ENCODE measurements at places on chromosomes 6 and 20.
A peak's percentile ranks its signal among the peaks of the same experiment; 100 is the strongest.

- DNase-seq, result no peak
Measured at GRCh38 chr6:25122622-25123237, 156.4 kb upstream of the CARMIL1 start.

GRCh38 chr6:162864911-162865310 lies 137.1 kb downstream of the PACRG start:
- DNase-seq, result no peak

DNA sequence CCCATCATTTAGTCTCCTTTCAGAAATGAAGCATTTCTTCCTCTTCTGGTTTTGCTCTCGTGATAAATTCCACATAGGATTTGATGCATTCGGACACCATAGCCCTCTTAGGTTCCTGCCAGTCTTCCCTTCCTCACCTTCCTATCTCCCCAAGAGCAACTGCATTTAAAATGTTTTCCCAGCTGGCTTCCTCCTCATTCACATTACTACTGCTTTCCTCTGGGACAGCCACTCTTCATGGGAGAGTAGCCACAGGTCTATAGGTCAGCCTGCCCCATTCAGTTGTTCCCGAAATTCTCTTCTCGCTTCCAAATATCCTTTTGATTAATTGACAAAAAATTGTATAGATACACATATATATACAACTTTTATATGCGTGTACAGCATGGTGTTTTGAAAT lies 214.2 kb upstream of the PDE10A start:
- no peak for DNase-seq

DNA sequence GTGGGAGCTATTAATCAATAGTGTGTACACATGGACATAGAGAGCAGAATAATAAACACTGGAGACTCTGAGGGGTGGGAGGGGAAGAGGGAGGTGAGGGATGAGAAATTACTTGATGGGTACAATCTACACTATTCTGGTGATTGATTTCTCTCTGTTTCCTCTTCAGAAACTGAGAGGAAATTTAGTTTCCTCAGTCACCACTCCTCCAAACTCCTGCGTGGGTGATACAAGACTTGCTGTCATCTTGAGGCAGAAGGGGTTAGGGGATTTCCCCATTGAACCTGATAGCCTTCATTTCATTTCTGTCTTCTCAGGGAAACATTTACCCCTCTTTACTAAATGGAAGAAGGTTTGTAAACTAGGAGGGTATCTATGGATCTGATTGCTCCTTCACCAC lies 84.3 kb upstream of the ESR1 start:
- DNase-seq, result no peak

GRCh38 chr20:48604426-48604825 lies 223.4 kb downstream of the PREX1 start:
- no peak for DNase-seq

- peak; percentile 88 for DNase-seq
Measured at GRCh38 chr20:19688031-19688806, 69.8 kb upstream of the RIN2 start.

GRCh38 chr6:22364306-22364705 lies 67.5 kb upstream of the PRL start:
- DNase-seq, result no peak

DNA sequence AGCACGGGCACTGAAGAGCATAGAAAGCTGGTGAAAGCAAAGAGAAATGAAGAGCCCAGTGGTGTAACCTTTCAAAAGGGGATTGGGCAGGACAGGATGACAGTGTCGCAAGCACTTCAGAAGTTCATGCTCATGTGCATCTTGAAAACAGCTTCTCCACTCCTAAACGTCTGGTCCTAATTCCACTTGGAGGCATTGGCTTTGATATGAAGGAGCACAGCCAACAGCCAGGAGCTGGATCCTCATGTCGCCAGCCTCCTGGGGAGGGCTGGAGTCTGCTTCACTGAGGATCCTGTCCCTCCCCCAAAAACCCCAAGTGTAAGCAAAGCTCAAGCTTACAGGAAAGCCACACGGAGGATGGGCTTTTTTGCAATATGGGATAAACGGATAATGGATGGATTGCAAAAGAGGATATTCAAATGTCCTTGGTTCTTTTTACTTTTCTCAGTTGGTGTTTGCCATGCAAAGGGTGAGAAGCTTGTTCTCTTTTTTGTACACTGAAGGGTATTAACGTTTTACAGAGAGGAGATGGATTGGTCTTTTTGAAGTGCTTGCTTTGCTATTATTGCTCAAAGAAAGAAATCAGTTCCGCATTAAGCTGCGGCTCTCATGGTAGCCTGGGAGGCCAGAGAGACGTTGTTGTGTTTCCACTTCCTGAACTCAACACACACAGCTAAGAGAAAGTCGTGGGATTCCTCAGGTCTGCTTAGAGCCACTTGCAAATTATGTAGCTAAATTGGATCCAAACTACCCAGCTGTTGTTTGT lies 92.2 kb downstream of the SIM1 start:
- DNase-seq, result no peak

GRCh38 chr6:27608916-27609883 lies 136.3 kb upstream of the ZNF184 start:
- DNase-seq, result peak; percentile 28

GRCh38 chr20:13270211-13270610 lies 49.1 kb downstream of the ISM1 start:
- no peak for DNase-seq

- DNase-seq, result no peak
Measured at GRCh38 chr20:7057611-7058010, 290.1 kb downstream of the BMP2 start.

GRCh38 chr20:1242530-1242929 lies 16.7 kb downstream of the RAD21L1 start:
- peak; percentile 72 for DNase-seq

DNA sequence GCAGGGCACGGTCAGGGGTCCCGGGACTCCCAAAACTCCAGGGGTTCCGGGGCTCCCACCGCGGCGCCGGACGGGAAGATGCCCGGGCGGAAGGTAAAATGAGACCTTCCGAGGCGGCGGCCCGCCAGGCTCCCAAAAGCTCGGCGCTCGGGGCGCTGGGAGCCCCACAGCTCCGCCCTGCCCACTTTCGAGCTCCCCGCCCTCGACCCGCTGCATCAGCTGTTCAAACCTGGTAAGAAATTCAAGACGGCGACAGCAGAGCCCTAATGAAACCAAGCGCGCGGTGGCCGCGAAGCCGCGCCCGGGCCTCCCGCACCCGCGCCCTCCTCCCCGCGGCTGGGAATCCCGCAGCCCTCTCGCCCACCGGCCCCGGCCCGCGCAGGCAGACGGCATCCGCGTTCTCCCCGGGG lies 369 bp downstream of the SLC4A11 start:
- DNase-seq, result no peak

- no peak for DNase-seq
Measured at GRCh38 chr6:2764610-2765165, 505 bp upstream of the WRNIP1 start.

DNA sequence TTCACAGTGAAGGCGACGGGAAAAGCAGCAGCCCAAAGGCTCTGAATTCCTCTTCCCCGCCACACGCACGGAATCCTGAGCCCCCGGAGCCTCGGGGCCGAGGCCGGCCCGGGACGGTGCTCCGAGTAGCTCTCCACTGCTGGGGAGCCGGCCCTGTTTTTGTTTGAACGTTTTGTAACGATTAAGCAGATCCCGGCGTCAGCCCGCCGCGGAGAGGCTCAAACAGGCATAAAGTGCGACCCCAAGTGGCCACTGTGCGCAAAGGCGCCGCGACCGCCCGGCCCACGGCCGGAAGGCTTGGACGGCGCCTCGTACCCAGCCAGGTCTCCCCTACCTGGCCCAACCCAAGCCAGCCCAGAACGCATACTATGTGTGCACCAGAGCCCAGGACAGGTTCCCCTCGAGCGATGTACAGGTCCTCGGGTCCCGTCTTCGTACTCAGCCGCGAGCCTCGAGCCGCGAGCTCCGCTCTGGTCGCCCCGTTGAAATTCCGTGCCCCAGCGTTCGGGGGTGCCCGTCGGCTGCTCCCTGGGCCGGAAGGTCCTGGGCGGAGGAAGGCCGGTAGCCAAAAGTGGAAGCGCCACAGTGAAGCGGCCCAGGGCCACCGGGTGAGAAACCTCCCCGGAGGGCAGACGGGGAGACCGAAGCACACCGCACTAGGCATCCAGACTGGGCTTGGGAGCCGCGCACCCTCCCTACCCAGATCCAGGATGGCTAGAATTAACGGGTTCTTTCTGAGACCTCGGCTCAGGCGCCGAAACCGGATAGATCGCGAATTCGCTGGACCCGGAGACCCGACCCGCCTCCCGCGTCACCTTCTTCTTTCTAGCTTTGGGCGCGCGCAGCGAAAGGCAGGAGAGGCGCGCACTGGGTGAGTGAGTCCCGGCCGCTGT lies 1.2 kb upstream of the MAFB start:
- DNase-seq, result peak; percentile 65

- no peak for DNase-seq
Measured at GRCh38 chr20:17541996-17542395, 10.8 kb upstream of the BFSP1 start.

- peak; percentile 83 for DNase-seq
Measured at GRCh38 chr20:53865901-53866793, 204.2 kb downstream of the BCAS1 start.

GRCh38 chr6:134689641-134690040 lies 260.3 kb downstream of the ALDH8A1 start:
- DNase-seq, result no peak

GRCh38 chr6:53624502-53624901 lies 41.1 kb downstream of the KLHL31 start:
- no peak for DNase-seq

GRCh38 chr6:82712826-82713225 lies 349.2 kb downstream of the TPBG start:
- no peak for DNase-seq

DNA sequence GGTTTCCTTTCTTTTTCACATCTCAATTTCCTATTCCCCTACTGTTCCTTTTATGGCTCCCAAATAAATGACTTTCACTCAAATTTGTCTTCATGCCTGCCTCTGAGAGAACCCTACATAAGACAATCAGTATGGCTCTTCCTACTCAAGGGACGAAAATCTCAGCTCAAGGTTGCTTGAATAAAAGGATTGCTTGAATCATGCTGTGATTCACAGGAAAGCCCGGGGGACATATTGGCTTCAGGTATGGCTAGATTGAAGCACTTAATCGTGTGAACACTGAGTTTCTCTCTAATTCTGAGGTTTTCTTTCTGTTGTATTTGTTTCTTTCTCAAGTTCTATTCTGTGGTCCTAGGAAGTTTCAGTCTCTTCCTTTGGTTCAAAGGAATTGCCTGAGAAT lies 140.3 kb upstream of the SULF2 start:
- DNase-seq, result no peak

GRCh38 chr6:47483853-47484546 lies 6.4 kb downstream of the CD2AP start:
- DNase-seq, result peak; percentile 31

DNA sequence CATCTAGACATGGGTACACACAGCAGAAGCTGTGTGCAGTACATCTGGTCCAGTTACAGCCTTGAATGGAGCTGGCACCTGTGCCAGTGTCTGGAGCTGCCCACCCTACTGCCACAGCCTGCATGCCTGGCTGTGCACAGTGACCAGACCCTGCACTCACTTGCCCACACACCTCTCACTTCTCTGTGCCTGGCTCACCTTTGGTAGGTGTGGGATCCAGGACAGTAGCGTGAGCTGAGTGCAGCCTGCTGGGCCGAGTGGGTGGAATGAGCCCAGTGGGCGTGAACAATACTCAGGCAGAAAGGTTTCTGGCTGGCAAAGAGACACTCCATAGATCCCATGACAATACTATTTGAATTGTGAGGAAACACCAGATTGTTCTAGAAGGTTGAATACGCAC lies 839.5 kb upstream of the FLRT3 start:
- DNase-seq, result no peak

DNA sequence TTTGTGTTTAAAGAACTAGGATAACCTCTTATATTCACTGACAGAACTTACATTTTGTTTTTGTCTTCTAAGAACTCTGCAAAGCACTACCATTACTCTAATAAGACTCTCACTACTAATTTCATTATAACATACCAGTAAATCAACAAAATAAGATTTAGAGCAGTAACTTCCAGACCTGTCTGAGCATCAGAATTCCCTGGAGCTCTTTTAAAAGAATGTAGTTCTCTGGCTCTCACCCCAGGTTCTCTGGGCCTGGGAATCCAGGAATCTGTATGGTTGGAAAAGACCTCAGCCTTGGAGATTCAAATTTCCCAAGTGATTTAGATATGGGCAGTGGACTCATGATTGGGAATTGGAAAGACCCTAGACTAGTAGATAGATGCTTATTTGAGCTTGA lies 89.4 kb downstream of the JAG1 start:
- DNase-seq, result no peak
